ENCODE measurements at places on chromosomes 11 and 22. TPM values are rescaled to one million over a fixed set of nuclear protein-coding genes. Genes with fewer than 3 reads are reported as not detected.

DNA sequence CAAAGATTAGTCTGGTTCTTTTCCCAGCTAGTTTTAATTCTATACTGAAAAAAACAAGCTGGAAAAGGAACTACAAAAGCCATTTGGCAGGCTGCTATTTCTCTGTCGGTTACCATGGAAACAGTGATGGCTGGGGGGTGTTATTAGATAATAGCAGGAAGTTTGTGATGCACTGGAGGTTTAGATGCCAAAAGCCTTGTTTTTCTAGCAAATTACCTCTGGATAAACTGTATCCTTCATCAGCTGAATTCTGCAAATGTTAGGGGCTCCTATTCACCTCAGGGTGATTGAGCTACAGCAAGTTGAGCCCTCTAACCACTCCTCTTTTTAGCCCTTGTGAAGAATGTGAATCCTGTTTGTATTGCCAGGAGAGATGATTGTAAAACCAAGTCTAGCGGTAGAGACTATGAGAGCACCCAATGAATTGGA lies 25.2 kb downstream of the ALKBH3 start:
- H3K4me3 ChIP-seq, result no peak overlapping the region
- DNase-seq, result no peak
- H3K27me3 ChIP-seq, result no peaks in the 10 kb centered on the region
- no peaks in the 10 kb centered on the region for H3K4me1 ChIP-seq
- H3K36me3 ChIP-seq, result peaks cover 77% of the 10 kb centered on the region

DNA sequence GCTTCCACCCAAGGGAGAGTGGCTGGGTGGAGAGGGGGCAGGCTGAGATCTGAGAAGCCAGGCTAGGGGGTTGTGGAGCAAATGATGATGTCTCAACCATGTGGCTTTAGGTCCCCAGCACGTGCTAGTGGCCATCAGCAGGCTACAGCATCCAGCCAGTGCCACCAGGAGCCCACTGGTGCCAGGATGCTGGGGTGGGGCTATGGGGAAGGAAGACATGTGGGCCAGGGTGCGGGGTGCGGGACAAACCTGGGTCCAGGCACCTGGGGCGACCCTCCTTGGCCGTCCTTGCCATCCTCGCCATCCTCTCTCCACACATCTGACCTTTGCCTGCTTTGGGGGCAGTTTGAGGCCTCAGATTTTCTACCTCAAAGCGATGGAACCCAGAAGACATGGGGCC lies 104.3 kb downstream of the KCNQ1 start:
- H3K4me1 ChIP-seq, result peaks cover 2% of the 10 kb centered on the region
- no peaks in the 10 kb centered on the region for H3K36me3 ChIP-seq
- peaks cover 6% of the 10 kb centered on the region for H3K27me3 ChIP-seq
- H3K4me3 ChIP-seq, result no peak overlapping the region
- H3K27ac ChIP-seq, result no peak overlapping the region

DNA sequence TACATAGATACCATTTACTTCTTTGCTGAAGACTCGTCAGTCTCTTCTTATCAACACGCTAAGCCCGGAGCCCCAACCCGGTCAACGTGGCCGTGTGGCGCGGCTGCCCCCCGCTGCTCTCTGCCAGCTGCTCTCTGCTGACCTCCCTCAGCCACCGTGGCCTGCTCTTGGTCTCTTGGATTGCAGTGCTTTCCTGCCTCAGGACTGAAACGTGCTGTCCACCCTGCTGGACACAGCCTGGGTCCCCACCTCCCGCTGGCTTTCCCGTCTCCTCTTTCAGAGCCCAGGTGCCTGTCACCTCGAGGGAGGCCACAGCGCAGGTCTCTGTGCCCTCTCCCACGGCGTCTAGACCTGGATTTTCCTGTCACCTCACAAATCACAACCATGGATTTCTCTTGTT lies 388.1 kb upstream of the B3GAT1 start:
- no peak overlapping the region for H3K27ac ChIP-seq
- H3K4me3 ChIP-seq, result no peak overlapping the region
- no peaks in the 10 kb centered on the region for H3K4me1 ChIP-seq
- DNase-seq, result no peak

The TENM4 gene
- 0.03 TPM for total RNA-seq

The SYT7 gene
- total RNA-seq, result 0.19 TPM

The MFNG gene
- 268 TPM for total RNA-seq
